Smooth muscle cell of the pulmonary artery (primary cell): ENCODE measurements at places on chromosomes 12 and 14. TPM values are rescaled to one million over a fixed set of nuclear protein-coding genes. Genes with fewer than 3 reads are reported as not detected.

The ESPL1 gene
- 2.3 and 2.6 TPM in 2 replicates for total RNA-seq

The DCTN2 gene
- 99.9 and 100.0 TPM in 2 replicates for total RNA-seq

The CD69 gene
- not detected in 2 replicates for total RNA-seq

The ARF6 gene
- total RNA-seq = 62.5 and 68.7 TPM in 2 replicates

The ENDOU gene
- total RNA-seq = 0.40 and 0.52 TPM in 2 replicates

The CCDC197 gene
- not detected in 2 replicates for total RNA-seq

The SDSL gene
- total RNA-seq = 4.9 and 6.9 TPM in 2 replicates

The EMP1 gene
- total RNA-seq = 65.4 and 65.7 TPM in 2 replicates

The HELB gene
- total RNA-seq = 2.2 and 5.0 TPM in 2 replicates

The RAPGEF3 gene
- total RNA-seq = 3.9 and 5.6 TPM in 2 replicates

The RIN3 gene
- 1.9 and 6.9 TPM in 2 replicates for total RNA-seq

The ATP5F1B gene
- total RNA-seq = 374 and 387 TPM in 2 replicates

The IPO8 gene
- 40.1 and 56.6 TPM in 2 replicates for total RNA-seq

The NANOG gene
- total RNA-seq = not detected in 2 replicates

The MIP gene
- 0.13 TPM in 1 of 2 replicates, not detected in the other for total RNA-seq

The USP44 gene
- 0.69 and 1.8 TPM in 2 replicates for total RNA-seq

The ABCB9 gene
- total RNA-seq = 15.1 and 16.4 TPM in 2 replicates

The RERG gene
- 0.65 and 2.1 TPM in 2 replicates for total RNA-seq

The HAL gene
- 1.2 TPM in 1 of 2 replicates, not detected in the other for total RNA-seq

The SMCO2 gene
- total RNA-seq = 0.40 TPM in 1 of 2 replicates, not detected in the other

The B4GALNT3 gene
- 0.13 and 0.36 TPM in 2 replicates for total RNA-seq

The OR6C2 gene
- not detected in 2 replicates for total RNA-seq

The HOTAIR gene
- not detected in 2 replicates for total RNA-seq

The CACNA1C gene
- 8.9 and 10.0 TPM in 2 replicates for total RNA-seq

The RNFT2 gene
- 6.1 and 6.6 TPM in 2 replicates for total RNA-seq
